ENCODE measurements at places on chromosomes 12 and 14.

- no peak for DNase-seq
Observed at GRCh38 chr12:24791622-24792021, 157.3 kb downstream of the BCAT1 start.

- no peak for DNase-seq
Observed at GRCh38 chr12:97300891-97301290, 161.7 kb upstream of the RMST start.

- DNase-seq = no peak
Observed at GRCh38 chr14:93737634-93738033, 50.7 kb downstream of the PRIMA1 start.

DNA sequence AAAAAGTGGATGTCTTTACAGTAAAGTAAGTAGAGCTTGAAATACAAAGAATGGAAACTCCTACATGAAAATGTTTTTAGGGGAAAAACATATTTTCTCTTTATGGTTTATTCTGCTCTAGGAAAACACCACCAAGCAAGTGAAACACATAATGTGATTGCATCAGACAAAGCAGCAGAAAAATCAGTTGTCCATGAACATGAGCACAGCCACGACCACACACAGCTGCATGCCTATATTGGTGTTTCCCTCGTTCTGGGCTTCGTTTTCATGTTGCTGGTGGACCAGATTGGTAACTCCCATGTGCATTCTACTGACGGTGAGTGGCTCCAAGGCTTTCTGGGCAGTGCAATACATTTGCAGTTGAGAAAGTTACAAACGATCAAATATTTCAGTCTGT is 42.6 kb upstream of the PLEKHD1 start:
- no peak for DNase-seq

Measured in natural killer cell treated with Interleukin-12 subunit alpha and Interleukin-12 subunit beta and Interleukin-15 and Interleukin-18, amount 100 ng/mL, for 72 hours (primary cell).